ENCODE measurements at places on chromosomes 5 and 9.

GRCh38 chr5:1405539-1406530, 39.4 kb downstream of the SLC6A3 start:
- no peak for DNase-seq

DNA sequence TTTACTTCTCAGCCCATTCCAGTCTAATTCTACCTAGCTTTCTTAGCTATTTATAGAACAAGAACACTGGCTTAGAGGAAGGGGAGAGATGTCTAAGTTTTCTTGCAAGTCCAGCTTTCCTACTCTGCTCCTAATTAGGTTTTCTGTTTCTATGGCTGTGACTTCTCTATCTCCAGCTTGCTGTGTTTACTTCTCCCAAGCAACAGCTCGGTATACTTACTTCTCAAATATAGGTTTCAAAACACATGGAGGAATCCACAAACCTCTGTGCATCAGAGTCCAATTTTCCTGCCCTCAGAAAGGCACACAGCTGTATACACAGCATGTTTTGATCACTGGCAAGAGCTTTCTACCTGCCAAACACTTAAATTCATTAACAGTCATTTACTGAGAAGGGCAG, 17.4 kb upstream of the HMGCR start:
- no peak for DNase-seq

DNA sequence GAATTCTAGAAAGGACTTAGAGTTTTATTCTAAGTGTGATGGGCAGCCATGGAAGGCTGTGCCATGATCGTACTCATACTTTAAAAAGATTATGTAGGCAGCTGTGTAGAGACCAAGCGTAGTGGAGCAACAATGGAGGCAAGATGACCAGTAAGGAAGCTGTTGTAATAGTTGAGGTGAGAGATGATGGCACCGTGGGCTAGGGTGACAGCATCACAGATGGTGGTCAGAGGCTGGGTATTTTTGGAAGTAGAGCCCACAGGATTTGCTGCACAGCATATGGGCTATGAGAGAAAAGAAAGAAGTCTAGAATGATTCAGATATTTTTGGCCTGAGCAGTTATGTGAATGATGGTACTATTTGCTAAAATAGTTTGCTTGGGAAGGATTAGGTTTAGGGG, 7.7 kb downstream of the ARHGAP26 start:
- DNase-seq = no peak

DNA sequence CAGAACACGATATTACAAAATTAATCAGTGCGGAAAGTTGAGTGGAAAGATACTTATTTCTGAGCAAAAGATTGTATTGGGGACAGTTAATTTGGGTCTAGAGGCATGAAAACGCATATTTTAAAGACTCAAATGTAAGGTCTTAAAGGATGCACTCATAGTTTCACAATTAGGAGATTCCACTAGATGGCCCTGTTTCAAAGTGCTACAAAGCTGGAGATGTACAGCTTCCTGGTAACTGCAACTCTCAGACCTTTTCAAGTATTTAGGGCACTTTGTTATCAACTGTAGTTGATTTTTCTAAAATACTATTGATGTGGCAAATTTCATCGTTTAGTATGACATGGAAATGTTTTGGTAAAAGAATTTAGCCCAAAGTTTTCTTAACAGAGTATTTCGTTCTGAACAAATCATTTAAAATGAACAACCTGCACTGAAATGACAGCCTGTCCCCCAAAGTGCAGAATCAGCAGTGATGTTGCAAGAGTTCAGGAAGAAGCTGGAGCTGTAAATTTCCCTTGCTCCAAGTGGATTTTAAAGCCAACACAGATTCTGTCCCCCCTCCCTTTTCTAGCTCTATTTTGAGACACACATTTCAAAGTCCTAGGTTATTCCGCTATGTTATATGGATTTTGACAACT, 16.2 kb upstream of the NDUFB6 start:
- peak; percentile 64 for DNase-seq

- peak; percentile 83 for DNase-seq
These were observed 61.7 kb downstream of the HSPA4 start for GRCh38 chr5:133113331-133114061.

DNA sequence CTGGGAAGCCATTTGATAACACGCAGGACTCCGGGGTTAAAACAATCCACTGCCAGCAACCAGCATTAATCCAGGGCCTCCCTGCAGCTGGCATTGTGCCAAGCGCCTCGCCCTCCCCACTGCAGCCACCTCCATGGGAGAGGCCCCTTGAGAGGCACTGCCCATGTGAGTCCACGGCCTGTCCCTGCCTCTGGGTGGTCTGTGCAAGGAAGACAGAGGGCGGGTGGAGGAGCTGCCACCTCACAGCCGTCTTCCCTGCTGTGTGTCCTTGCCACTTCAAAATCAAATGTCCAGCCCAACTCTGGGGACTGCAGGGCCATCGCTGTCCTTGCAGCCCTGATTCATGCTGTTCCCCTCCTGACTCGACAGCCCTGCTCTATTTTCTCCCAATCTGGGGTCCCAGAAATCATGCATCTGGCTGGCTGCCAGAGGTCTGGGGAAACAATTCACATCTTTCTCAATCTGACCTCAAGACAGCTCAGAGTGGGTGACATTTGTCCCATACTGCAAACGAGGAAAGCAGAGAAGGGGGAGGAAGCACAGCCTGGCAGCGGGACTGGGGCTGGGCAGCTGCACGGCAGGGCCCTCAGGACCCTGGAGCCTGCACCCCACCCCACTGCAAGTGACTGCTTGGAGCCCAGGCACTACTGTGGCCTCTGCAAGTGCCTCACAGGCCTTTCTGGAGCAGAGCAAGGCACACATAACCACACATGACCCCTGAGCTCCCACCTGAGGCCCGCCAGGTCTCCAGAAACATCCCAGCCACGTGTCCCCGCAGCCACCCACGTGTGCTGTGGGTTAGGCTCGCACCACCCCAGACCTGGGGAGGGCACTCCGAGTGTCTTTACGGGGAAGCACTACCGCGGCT, 15.7 kb downstream of the BRD3OS start:
- DNase-seq = peak; percentile 16

DNA sequence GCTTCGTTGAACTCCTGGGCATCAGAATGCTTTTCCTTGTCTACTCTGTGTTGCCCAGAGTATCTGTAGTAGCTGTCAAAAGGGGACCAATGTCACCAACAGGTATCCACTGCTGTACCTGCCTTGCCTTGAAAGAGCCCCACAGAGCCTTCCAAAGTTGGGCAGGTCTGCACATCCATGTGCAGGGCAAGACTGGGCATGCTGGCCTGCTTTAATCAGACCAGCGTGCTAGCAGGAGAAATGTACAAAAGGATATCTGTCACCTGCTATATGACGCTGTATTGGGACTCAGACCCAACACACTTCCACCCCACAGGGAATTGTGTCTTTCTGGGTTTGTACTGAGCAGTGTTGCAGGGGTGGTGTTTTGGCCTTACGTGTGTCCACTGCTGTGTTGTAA, 11.9 kb downstream of the DELE1 start:
- DNase-seq = no peak

GRCh38 chr5:1801967-1802295, 724 bp downstream of the NDUFS6 start:
- peak; percentile 32 for DNase-seq

Data from astrocyte of the hippocampus (primary cell).